ENCODE measurements at places on chromosomes 16 and 17. TPM values are rescaled to one million over a fixed set of nuclear protein-coding genes. Genes with fewer than 3 reads are reported as not detected.

GRCh38 chr16:69595127-69596036 is 29.6 kb downstream of the NFAT5 start:
- no peak overlapping the region for H3K4me3 ChIP-seq
- no peak overlapping the region for H3K27ac ChIP-seq
- DNase-seq: no peak

DNA sequence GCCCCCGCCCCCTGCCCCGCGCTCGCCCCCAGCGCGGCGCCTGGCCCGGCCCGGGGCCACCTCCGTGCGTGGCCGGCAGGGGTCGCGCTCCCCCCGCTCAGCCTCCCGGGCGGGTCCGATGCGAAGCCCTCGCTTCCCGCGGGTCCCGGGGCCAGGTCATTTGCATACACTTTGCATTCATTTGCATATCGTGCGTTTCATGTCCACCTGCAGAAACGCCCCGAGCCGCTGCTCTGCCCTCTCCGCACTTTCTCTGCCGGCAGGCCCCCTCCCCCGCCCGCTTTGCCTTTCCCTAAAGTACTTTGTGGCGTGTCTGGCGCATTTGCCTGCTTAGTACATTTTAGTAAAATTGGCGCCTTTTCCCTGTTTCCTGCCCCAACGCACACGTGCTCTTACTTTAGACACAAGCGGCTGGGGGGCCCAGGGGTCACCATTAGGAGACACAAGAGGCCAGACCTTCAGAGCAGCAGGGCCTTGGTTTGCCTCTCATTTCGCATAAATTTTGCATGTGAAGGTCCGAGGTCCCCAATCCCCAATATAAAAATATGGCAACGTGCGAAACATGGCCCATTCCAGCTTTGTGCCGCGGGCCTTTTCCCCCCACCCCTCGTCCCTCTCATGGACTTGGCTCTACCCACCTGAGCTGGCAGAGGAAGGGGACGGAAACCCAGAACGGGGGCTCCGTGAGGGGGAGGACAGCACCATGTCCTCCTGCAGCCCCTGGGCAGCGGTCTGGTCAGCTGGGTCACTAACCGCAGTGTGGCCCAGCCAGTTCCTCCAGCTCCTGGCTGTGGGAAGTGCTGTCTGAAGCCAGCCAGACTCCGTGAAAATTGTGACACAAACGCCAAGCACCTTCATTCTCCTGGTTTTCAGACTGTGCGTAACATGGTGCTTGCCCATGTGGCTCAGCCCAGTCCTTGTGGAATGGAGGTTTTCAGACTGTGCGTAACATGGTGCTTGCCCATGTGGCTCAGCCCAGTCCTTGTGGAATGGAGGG is 34.8 kb downstream of the CBFA2T3 start:
- H3K27ac ChIP-seq: no peak overlapping the region
- H3K4me3 ChIP-seq: no peak overlapping the region
- H3K27me3 ChIP-seq: no peaks in the 10 kb centered on the region
- DNase-seq: peak; percentile 50
- H3K36me3 ChIP-seq: no peaks in the 10 kb centered on the region
- peaks cover 33% of the 10 kb centered on the region for H3K4me1 ChIP-seq

GRCh38 chr17:68352041-68352440 is 60.7 kb downstream of the ARSG start:
- DNase-seq: no peak
- no peaks in the 10 kb centered on the region for H3K4me1 ChIP-seq
- no peak overlapping the region for H3K4me3 ChIP-seq

The CAMTA2 gene
- 48.8 TPM for total RNA-seq

- H3K4me1 ChIP-seq: no peaks in the 10 kb centered on the region
- H3K4me3 ChIP-seq: no peak overlapping the region
- peak; percentile 10 for DNase-seq
- H3K27me3 ChIP-seq: no peaks in the 10 kb centered on the region
- no peak overlapping the region for H3K27ac ChIP-seq
These were observed 63.2 kb downstream of the ENGASE start for GRCh38 chr17:79137789-79138165.

- H3K27ac ChIP-seq: no peak overlapping the region
- H3K27me3 ChIP-seq: no peaks in the 10 kb centered on the region
- peaks cover 12% of the 10 kb centered on the region for H3K4me1 ChIP-seq
- no peaks in the 10 kb centered on the region for H3K36me3 ChIP-seq
- H3K4me3 ChIP-seq: no peak overlapping the region
- no peak for DNase-seq
These were observed 2.0 kb downstream of the ADAT1 start for GRCh38 chr16:75621170-75621477.

Measured in body of pancreas (tissue), 4 donors.